Occipital lobe (tissue), 3 donors: ENCODE measurements at places on chromosomes 16 and 17.

- DNase-seq: no peak
These were observed 226.7 kb downstream of the KATNIP start for GRCh38 chr16:27776556-27777225.

GRCh38 chr16:70695331-70696070 lies 9.6 kb upstream of the MTSS2 start:
- DNase-seq: no peak

- DNase-seq: no peak
These were observed 110.7 kb upstream of the HLF start for GRCh38 chr17:55154101-55154500.

DNA sequence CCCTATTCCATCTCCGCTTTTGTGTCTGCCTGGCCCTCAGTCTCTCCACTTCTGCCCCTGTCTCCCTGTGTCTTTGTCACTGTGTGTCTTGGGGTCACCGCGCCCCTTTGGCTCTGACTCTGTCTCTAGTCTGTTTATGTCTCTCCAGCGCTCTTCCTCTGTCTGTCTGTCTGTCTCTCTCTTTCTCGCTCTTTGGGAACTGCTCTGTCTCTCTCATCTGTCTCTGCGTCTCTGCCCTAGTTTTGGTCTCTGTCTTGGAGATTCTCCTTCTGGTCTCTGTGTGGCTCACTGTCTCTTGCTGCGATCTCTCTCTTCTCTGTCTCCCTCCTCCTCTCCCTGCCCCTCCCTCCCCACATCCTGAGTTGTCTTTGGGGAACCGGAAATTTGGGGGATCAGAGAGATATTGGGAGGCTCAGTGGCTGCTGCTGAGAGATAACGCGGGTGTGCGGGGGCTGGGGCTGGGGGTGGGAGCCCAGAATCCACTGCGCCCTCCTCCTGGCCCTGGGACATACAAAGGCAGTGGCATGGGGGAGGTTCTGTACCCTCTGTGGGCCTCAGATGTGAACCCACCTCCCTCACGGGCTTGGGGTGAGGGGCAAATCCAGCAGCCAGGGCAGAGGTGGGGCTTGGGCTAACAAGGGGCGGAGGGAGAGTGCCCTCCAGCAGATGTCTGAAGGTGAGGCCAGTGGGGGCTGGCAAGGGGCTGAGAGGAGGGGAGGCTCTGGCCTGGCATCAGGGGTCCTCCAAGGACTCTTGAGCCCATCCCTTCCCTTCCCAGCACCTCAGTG lies 24.4 kb downstream of the LAT start:
- no peak for DNase-seq

- DNase-seq: peak; percentile 27
These were observed 13.1 kb downstream of the CCR7 start for GRCh38 chr17:40551879-40552768.

GRCh38 chr17:43517615-43518386 lies 28.3 kb downstream of the ETV4 start:
- no peak for DNase-seq
